ENCODE measurements at places on chromosomes 1 and 21.

DNA sequence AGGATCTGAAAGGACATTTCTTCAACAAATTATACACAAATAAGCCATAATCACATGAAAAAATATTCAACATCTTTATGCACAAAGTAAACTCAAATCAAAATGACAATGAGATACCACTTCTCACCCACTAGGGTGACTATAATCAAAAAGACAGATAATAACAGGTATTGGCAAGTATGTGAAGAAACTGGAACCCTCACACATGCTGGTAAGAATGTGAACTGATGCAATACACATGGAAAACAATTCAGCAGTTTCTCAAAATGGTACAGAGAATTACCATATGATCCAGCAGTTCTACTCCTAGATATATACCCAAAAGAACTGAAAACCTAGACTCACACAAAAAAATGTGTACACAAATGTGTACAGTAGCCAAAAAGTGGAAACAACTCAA is 62.5 kb downstream of the CHD5 start:
- DNase-seq = no peak

DNA sequence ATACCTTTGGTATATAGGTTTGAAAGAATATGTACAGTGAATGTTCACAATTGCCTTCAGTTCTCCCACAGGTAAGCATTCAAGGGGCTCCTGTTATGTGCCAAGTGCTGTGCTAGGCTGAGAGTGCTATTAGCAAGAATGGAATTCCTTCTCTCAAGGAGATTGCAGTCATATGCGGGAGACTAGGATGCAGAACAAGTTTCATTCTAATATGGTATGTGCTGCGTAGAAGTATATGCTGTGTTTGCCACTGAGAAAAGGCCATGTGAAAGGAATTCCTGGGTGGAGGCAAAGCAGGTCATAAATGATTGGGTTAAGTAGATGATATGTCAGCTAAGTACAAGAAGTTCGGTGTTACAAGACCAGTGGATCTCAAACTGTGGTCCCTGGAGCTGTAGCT is 303.0 kb downstream of the GPATCH2 start:
- no peak for DNase-seq

- no peak for DNase-seq
Measured at GRCh38 chr1:208850442-208850841, 606.3 kb upstream of the PLXNA2 start.

DNA sequence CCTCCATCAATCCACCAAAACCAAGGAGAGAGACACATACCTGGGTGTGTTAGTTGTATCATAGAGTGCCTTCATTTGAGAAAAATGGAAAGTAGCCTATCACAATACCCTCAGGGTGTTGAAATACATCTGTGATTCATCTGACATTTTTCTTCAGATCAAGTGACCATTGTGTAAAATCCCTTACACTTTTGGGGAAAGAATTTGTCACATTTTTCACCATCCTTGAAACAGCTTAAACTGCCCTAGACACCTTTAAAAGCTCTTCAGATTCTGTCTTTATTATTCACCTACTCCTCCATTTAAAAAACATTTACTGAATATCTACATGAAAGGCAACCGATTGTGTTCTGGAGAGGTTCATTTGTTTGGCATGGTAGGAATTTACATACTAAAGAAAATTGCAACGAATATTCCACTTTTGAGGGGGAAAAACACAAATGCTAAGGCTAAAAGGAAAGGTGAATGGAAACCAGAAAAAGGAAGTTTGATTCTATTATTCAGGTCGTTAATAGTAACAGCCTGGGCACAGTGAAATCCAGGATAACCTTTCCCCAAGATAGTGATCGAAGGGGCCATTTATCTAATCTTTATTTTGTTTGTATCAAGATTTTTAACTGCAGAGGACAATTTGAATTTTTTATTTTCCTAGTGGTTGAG is 70.4 kb upstream of the SAMSN1 start:
- DNase-seq = no peak

DNA sequence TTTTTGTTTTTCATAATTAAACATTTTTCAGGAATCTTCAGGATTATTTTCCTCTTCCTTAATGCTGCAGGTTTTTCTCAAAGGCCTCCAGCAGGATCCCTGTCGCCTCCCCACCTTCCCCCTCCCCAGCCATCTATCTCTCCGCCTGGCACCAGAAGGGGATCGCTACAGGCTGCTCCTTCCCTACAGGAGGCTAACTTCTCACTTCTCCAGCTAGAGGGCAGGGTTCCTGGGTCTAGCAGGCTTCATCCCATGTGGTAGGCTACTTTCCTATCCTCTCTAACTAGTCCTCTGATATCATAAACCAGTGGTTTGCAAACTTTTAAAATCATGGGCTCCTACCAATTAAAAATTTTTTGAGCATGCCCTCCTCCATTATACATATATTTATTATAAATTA is 104.1 kb downstream of the KCNN3 start:
- DNase-seq = no peak

DNA sequence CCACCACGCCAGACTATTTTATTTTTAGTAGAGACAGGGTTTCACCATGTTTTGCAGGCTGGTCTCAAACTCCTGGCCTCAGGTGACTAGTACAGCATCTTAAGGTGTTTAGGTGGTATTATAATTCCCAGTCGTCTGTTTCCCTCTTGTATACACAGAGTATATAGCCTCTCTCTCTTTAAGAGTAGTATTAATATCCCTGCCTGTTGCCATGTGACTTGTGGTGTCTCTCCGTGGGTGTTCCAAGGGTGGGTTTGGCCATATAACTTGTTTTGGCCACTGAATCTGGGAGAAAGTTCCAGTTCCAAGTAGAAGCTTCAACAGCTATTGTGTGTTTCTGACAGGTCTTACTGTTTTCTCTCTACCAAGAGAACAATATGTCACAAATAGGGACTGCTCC is 29.6 kb downstream of the EPS15 start:
- no peak for DNase-seq

- DNase-seq = no peak
Measured at GRCh38 chr1:18452550-18452949, 28.2 kb upstream of the KLHDC7A start.

DNA sequence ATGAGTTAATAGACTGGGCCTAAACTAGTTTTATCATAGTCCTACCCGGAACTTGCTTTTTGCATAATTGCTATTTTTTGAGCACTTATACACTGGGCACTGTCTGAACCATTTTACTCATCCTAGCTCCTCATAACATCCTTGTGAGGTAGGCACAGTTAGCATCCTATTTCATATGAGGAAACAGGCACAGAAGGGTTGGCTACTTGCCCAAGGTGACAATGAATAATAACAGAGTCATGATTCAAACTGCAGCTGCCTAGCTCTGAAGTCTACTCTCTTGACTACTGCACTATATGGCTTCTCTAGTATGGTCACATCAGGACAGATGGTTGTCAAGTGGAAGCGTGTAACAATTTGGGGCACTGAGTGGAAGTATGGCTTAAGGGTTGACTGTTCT is 18.2 kb upstream of the RC3H1 start:
- no peak for DNase-seq

DNA sequence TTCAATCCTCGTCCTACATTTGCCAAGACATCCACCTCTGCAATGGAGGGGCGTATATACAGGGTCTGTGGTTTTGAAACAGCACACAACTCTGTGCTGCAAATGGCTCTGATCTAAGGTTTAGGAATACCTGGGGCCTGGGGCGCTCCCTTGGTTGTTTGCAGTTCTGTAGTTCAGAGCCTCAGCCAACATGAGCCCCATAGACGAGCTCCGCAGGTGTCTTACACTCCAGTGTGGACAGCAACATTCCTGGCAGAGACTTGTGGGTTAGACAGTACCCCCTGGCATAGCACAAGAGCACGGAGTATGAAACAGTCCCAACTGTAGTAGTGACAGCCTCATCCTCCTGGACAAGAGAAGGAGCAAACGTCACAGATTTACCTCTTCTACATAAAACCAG is 120.3 kb upstream of the BARHL2 start:
- DNase-seq = no peak

DNA sequence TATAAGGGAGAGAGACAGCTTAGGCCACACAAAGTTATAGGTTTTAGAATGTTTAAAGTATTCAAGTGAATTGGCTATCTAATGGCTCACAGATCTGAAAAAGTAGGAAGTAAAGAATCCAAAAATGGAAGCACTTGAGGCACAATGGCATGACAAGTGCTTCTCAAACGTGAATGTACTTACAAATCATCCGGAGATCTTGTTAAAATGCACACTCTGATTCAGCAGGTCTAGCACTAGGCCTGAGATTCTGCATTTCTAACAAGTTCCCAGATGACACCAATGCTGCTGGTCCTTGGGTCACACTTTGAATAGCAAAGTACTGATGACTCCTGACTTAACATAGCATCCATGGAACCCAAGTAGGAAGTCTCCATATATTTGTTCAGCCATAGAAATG is 20.9 kb upstream of the AGL start:
- DNase-seq = no peak

DNA sequence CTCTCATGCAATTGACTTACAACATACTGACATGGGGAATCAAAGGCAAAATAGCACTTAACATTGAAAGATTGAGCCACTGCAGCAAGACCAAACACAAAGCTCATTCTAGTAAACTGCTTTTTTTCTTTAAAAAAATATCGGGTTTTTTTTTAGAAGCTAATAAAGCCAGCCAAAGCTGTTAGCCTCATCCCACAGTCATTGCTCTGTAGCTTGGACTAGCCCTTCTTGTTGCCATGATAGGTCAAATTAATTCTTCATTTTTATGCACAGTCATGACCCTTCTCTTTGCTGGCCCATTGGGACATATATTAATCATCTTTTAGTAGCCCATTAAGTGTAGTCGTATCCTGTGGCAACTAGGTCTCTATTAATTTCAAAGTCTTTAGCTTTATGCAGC is 231.3 kb downstream of the ADGRL2 start:
- no peak for DNase-seq

GRCh38 chr1:34361121-34361520 is 184.4 kb downstream of the C1orf94 start:
- no peak for DNase-seq

GRCh38 chr1:39701049-39701439 is 9.8 kb upstream of the HPCAL4 start:
- no peak for DNase-seq
